ENCODE measurements at places on chromosomes 13 and 19. TPM values are rescaled to one million over a fixed set of nuclear protein-coding genes. Genes with fewer than 3 reads are reported as not detected.

DNA sequence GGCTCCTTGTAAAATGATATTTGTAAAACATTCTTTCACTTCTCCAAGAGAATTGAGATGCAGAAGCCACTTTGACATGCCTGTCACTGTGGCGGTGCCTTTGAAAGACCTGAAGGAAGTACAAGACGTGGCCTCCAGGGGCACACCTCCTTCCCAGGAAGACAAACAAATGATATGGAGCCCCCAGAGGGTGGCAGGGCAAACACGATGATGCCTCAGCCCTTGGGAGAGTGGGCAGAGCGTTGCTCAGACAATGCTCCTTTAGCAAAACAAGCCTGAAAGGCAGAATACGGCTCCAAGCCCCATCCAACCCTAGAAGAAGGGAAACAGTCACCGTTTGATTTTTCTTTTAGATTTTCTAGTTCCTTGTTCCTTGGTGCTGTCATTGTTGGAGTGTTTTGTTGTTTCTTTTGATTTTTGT is 9.2 kb upstream of the ATP12A start:
- peak; percentile 79 for DNase-seq

- DNase-seq: no peak
Observed at GRCh38 chr19:31761281-31761913, 412.2 kb upstream of the TSHZ3 start.

- DNase-seq: no peak
Observed at GRCh38 chr13:39684531-39685137, 29.2 kb downstream of the COG6 start.

DNA sequence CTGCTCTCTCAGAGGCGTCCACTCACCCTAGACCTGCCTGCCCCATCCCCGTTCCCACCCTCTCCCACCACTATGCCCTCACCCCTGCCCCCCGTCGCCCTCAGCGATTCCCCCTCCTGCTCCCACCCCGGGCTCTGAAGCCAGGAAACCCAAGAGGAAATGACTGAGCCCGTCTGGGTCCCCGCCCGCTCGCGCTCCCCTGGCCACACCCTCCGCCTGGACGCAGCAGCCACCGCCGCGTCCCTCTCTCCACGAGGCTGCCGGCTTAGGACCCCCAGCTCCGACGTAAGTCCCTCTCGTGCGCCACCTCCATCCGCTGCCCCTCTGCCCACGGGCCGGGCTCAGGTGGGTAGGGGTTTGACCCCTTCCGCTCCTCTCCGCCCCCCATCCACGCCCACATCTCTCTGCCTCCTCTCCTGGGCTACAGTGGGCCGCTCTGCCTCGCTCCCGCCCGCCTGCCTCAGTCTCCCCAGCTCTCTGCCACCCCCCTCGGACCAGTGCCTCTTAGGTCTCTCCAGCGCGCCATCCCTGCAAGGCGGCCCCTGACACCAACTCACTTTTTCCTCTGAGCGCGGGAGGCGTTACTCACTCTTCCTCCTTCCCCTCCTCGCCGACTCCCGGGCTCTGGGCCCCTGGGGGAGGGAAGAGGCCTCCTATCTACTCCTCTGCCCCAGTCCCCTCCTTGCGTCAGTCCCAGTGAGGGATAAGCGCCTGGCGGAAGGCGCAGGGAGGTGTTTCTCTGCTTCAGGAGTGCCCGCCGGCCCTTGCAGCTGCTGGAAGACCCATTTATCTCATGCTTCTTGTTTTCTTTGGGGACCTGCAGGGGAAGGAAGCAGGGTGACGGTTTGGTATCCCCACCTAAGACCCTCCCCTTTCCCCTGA is at the start of gene FXYD5:
FXYD5 (plus strand) TSS at position 211 of the 882 bp plus-strand sequence. CDS start 816 bp downstream, outside the sequence.
- no peak for DNase-seq

- no peak for DNase-seq
Observed at GRCh38 chr19:41957838-41958366, 1.2 kb downstream of the RABAC1 start.

DNA sequence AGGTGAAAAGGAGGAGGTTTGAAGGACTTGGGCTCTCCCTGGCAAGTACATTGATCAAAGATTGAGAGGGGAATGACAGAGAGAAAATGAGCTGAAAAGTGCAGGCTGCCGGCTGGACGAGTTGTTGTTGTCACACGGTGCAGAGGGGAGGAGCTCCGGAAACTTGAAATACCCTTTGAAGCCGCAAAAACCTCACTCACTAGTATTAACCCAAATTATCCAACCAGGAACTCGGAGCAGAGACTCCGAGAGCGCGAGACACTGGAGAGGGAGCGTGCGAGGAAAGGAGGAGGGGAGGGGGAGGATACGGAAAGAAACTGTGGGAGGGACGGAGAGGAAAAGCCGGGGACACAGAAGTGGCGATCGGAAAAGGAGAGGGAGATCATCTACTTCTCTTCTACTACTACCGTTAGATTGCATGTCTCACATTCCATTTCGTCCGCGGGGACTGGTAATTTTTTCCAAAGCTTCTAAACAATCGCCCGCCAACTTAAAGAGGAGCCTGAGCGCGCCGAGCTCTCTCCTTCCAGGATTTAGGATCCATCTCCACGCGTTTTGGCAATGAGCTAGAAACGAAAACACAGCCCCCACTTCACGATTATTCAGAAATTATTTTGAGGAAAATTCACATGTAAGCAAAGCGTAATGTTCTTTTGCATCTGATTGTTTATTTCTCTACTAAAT is at the start of gene DACH1:
DACH1 (minus strand) TSS at position 74 of the 684 bp plus-strand sequence.
- peak; percentile 92 for DNase-seq

- no peak for DNase-seq
Observed at GRCh38 chr13:41053384-41053826, 7.9 kb upstream of the WBP4 start.

GRCh38 chr19:958967-959855 is 24.9 kb upstream of the WDR18 start:
- DNase-seq: no peak

DNA sequence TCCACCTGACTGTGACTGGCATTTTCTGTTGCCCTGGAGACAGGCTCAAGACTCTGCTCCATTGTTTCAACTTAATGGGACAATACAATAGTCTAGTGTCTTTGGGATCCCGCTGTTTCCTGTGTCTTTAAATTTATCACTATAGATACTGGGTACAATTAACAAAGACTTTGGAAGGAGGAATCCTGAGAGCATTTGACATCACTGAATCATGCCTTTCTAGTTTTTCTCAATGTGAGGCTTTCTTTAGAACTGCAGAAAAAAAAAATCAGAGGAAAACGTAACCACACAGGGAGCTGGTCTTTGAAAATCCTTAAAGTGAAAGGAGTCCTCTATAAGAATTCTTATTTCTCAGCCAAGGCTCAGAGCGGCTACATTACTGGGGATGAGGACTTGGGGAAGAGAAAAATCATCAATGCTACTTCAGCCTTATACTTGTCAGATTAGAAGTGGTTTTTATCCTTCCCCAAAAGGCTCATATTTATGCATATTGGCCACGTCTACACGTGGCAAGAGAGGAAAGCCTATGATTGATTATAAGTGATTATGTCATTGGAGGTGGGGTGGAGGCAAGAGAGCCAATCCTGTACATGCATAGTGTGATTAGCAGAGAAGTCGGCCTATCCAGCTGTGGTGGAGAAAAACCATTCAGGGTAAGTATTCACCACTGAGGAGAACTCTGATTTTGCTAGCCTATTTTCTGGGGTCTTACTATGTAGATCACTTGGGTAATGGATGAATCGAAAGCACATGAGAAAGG is 34.4 kb upstream of the UBL3 start:
- no peak for DNase-seq

GRCh38 chr19:10644260-10645007 is 9.7 kb upstream of the ILF3 start:
- DNase-seq: peak; percentile 66

GRCh38 chr19:45876411-45877197 is 9.3 kb downstream of the IRF2BP1 start:
- peak; percentile 52 for DNase-seq

GRCh38 chr13:111161601-111162600 is 46.8 kb downstream of the ARHGEF7 start:
- no peak for DNase-seq

- no peak for DNase-seq
Observed at GRCh38 chr19:46069806-46070341, 29.1 kb upstream of the IGFL4 start.

DNA sequence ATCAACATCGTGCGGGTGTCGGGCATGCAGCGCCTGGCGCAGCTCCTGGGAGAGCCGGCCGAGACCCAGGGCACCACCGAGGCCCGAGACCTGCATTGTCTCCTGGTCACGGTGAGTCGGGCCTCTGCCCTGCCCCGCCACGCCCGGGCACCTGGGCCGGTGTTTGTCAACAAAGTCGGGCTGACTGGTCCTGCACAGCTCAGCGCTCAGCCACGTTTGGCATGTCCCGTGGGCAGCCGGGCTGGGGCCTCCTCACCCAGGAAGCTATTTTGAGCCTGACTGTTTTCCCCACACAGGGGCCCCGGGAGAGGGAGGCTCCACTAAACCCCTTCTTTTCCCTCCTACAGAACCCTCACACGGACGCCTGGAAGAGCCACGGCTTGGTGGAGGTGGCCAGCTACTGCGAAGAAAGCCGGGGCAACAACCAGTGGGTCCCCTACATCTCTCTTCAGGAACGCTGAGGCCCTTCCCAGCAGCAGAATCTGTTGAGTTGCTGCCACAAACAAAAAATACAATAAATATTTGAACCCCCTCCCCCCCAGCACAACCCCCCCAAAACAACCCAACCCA is 1.3 kb downstream of the GADD45B start:
- no peak for DNase-seq

- no peak for DNase-seq
Observed at GRCh38 chr19:7994928-7995809, 10.3 kb downstream of the ELAVL1 start.

GRCh38 chr19:17468302-17469091 is 1.8 kb upstream of the SLC27A1 start:
- no peak for DNase-seq

DNA sequence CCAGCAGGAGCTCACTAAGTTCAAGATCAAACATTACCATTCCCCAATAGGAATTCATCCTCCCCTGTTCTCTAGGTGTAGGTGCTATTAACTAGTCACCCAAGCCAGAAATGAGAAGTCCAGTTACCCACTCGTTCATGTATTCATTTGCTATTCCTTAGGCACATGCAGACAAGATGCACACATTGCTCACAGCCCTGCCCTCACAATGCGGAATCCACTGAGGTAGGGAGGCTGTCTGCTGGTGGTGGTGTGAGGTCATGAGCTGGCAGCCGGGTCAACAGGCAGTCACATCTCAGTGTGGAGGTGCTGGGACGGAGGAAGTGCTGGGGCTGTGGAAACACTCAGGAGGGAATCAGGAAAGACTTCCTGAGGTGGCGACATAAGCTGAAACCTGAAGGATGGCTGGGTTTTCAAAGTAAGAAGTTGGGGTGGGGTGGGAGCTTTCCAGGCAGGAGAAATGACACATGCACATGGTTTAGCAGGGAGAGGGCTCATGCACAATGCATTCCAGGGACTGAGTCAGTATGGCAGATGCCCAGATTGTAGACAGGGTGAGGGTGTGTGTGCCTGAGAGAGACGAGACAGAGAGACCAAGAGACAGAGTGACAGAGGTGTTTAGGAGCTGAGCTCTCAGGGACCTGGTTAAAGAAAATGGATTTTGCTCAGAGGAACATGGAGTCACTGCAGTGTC is 117.6 kb downstream of the USP12 start:
- no peak for DNase-seq

GRCh38 chr19:4368128-4368820 is 24.9 kb downstream of the MPND start:
- no peak for DNase-seq

DNA sequence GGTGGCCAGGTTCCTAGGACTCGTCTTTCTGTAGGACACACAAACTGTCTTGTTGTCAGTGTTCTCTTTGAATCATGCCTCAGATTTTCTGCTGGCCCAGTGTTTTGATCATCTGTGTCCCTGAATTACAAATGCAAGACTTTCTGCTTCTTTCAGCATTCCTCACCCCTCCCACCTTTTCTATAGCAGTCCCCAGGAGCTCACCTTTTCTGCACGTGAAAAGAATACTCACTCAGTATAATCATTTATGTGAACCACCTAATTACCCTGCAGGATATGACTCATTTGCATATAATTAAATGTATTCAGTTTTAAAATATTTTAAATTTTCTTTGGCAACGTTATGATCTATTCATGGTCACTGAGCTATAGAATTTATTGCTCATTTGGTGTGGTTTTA is 389.2 kb downstream of the ITGBL1 start:
- no peak for DNase-seq

Gene SULT2B1
- total RNA-seq: not detected

Gene CD177
- total RNA-seq: 5.4 TPM

Gene TMEM255B
- total RNA-seq: 0.54 TPM

Gene CAMSAP3
- total RNA-seq: 3.0 TPM

Gene POSTN
- total RNA-seq: not detected

Gene IQCN
- total RNA-seq: 36.1 TPM

Gene KLF16
- 10.8 TPM for total RNA-seq

Gene URAD
- total RNA-seq: 0.27 TPM

Gene PGLYRP2
- under 0.01 TPM for total RNA-seq

Gene CYTH2
- total RNA-seq: 62.7 TPM

Gene C5AR2
- 0.81 TPM for total RNA-seq

Gene CCNE1
- total RNA-seq: 4.0 TPM

Gene CILP2
- 0.27 TPM for total RNA-seq

Measured in hematopoietic multipotent progenitor cell (in vitro differentiated cells).